ENCODE measurements at places on chromosomes 13 and 19.

DNA sequence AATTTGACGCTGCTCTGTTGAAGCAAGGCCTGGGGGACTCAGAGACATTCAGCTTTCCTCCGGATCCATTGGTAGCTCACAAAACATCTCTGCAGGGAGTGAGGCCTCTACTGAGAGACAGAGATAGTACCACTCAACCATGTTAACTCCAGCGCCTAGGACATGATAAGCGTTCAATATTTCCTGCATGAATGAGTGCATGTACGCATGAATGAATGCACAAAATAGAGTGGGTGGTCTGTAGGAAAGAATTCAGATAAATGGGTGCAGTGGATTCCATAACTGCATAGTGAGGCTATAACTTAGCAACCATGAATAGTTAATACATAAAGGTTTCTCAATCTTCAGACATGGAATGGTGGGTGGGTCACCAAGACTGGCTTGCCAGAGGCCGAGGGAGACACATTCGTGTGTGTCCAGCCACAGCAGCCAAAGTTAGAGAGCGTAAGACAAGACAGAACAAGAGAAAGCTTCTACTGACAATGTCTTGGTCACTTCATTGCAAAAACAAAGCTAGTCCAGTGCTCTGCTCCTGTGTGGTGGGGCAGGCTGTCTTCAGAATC lies 36.3 kb upstream of the RCBTB2 start:
- DNase-seq = no peak

GRCh38 chr13:63024458-63024857 lies 1608.8 kb upstream of the PCDH20 start:
- DNase-seq = no peak

DNA sequence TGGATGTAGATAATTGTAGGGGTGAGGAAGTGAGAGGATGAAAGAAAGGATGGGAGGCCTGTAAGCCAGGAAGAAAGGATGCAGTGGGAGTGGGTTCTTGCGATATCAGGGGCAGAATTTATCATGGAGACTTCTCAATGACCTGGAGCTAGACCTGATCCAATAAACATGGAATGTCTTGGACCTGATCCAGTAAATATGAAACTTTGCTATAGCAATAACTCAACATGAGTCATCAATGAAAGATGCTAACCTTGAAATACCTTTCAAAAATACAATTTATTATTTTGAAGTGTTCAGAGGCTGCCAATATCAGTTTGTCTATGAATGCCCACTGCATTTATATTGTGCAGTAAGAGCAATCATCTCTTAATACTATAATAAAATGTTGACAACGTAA lies 279.5 kb downstream of the POU4F1 start:
- no peak for DNase-seq

GRCh38 chr13:66225072-66225471 lies 1005.1 kb downstream of the PCDH9 start:
- no peak for DNase-seq

GRCh38 chr13:33659894-33660293 lies 158.1 kb upstream of the RFC3 start:
- no peak for DNase-seq

Measured in activated T-cell treated with anti-CD3 and anti-CD28 coated beads, Interleukin-2, amount 50 U/mL, for 1 hour (primary cell).